ENCODE measurements at places on chromosomes 2 and 18.

- ATAC-seq, result peak; percentile 25
These were observed 389.8 kb downstream of the FIGN start for GRCh38 chr2:163345795-163346573.

GRCh38 chr18:79156327-79156726, 87.1 kb downstream of the ATP9B start:
- no peak for ATAC-seq

- peak; percentile 83 for ATAC-seq
These were observed 25.4 kb downstream of the POLR1A start for GRCh38 chr2:86079981-86080911.

- no peak for ATAC-seq
These were observed 10.2 kb downstream of the GPAT2 start for GRCh38 chr2:96024336-96025193.

- ATAC-seq, result no peak
These were observed 123.5 kb downstream of the ATAD2B start for GRCh38 chr2:23803264-23803964.

All from activated CD4-positive, CD25-positive, alpha-beta regulatory T cell treated with anti-CD3 and anti-CD28 coated beads, Interleukin-2, amount 50 U/mL, for 24 hours (primary cell).